ENCODE measurements at places on chromosomes 4 and X.
A peak's percentile ranks its signal among the peaks of the same experiment; 100 is the strongest.

DNA sequence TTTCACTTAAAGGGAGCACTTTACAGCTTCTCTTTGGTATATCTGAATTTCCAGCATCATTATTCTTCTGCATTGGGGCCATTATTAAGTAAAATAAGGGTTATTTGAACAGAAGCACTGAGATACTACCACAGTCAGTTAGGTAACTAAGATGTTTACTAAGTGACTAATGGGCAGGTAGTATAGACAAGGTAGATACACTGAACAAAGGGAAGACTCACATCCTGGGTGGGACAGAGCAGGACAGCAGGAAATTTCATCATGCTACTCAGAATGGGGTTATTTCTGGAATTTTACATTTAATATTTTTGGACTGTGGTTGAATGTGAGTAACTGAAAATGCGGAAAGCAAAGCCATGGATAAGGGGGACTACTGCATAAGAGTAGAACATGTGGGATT is 316.0 kb downstream of the CCSER1 start:
- DNase-seq, result peak; percentile 9

GRCh38 chr4:168636506-168637196 is 139.8 kb downstream of the PALLD start:
- peak; percentile 58 for DNase-seq

DNA sequence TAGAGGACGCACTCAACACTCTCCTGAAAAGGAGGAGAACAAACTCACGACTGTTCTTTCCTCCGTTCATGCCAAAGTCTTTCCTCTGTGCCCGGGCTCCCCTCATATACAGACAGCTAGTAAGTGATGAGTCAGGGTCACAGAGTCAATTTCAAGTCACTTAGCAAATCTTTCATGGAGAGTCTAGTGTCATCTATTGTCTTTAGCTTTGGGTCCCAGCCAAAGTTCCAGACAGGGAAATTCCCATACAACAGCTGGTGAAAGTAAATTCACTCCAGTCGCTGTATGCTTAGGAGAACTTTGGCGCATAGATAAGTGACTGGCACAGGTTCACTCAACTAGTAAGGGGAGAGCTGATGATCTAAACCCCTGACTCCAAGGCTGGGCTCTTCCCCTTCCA is 226.5 kb downstream of the MID1 start:
- DNase-seq, result peak; percentile 46

- no peak for DNase-seq
Observed at GRCh38 chr4:3396600-3396999, 45.2 kb upstream of the HGFAC start.

DNA sequence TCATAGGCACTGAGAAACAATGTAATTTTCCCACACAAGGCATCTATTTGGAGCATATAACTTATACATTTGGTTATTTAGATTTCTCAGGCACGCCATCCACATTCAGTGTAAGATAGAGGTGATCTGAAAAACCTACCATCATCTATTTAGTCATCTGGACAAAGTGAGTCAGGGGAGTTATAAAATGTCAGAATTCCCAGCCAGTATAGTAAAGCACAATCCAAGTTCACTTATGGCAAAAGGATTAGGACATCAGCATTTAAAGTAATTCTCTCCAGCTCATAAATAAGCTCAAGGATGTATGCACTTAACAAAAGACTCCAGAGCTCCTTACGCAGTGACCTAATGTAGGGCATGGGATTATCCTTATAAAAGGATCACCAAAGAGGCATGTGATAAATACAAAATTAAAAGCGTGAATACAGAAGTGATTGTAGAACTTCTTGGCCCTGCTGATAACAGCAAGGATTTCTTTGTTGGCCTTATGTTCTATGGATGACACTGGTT is 65.3 kb upstream of the DCLK2 start:
- no peak for DNase-seq

- DNase-seq, result no peak
Observed at GRCh38 chr4:169062897-169063244, 52.8 kb upstream of the CBR4 start.

- DNase-seq, result no peak
Observed at GRCh38 chr4:174218127-174218790, 65.2 kb downstream of the FBXO8 start.

DNA sequence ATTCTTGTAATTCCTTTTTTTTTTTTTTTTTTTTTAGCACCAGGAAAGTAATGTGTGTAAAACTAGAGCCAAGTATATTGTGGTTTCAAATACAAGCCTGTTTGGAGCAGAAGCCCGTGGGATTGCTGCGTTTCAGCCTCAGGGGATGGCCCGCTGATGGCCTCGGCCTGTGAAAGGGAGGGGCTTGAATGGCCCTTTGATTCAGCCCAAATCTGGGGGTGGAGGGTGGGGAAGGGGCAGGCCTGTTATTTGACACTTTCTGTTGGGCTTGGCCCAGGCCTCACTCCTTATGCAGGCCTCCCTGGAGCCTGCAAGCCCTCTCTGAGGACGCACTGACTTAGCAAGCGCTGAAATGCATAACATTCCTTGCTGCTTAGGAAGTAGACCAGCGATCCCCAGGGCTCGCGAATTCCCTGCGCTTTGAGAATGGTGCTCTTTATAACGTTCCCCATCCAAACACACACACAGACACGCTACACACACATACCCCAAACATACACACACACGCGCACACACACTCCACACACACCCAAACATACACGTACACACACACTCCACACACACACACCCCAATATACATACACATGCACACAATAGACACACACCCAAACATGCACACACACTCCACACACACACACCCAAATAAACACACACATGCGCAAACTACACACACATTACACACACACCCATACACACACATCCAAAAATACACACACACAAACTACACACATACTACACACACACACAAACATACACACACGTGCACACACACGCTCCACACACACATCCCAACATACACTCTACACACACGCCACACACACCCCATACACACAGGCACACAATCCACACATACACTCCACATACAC is 29.6 kb downstream of the TLR10 start:
- peak; percentile 96 for DNase-seq

All from MCF 10A (cell line).